Fibroblast of skin of left biceps (primary cell): ENCODE measurements at places on chromosomes 12 and 14.

DNA sequence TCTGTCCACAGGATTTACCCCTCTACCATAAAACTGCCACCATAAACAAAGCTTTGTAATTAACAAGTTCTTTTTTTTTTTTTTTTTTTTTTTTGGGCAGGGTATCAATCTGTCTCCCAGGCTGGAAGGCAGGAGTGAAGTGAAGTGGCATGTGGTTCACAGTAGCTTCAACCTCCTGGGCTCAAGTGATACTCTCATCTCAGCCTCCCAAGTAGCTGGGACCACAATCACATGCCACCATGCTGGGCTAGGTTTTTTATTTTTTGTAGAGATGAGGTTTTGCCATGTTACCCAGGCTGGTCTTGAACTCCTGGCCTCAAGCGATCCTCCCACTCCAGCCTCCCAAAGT is 61.1 kb upstream of the NUDT4 start:
- no peak for DNase-seq

- no peak for DNase-seq
Measured at GRCh38 chr12:120342175-120343038, 14.8 kb upstream of the PLA2G1B start.

GRCh38 chr12:47704719-47705118 is 1.1 kb downstream of the RPAP3 start:
- no peak for DNase-seq

GRCh38 chr12:105351523-105351922 is 21.0 kb downstream of the C12orf75 start:
- DNase-seq = no peak

DNA sequence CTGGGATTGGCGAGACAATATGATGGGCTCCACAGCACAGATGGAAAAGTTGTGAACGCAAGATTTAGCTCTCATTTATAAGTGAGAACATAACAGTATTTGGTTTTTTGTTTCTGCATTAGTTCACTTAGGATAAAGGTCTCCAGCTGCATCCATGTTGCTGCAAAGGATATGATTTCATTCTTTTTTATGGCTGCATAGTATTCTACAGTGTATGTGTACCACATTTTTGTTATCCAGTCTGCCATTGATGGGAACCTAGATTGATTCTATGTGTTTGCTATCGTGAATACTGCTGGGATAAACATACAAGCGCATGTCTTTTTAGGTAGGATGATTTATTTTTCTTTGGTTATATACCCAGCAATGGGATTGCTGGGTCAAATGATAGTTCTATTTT is 23.6 kb downstream of the TBK1 start:
- no peak for DNase-seq

- no peak for DNase-seq
Measured at GRCh38 chr14:39469094-39469710, 37.0 kb upstream of the FBXO33 start.

DNA sequence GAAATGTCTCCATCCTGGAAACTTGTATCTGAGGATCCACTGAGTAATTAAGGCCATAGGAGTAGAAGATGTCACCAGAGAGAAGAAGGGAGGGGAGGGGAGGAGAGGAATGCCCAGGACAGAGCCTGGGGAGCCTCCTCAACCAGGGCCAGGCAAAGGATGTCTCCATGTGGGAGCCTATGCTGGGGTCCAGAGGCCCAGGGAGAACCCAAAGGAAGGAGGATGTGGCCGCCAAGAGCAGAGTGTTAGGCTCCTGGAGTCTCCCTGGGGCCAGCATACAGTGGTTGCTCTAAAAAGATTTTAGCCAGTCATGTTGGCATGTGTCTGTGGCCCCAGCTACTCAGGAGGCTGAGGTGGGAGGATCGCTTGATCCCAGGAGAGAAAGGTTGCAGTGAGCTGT is 92.6 kb downstream of the DICER1 start:
- no peak for DNase-seq

- DNase-seq = no peak
Measured at GRCh38 chr12:39144613-39145061, 239.2 kb upstream of the CPNE8 start.

- DNase-seq = no peak
Measured at GRCh38 chr14:69260861-69261564, 1.1 kb downstream of the GALNT16 start.

DNA sequence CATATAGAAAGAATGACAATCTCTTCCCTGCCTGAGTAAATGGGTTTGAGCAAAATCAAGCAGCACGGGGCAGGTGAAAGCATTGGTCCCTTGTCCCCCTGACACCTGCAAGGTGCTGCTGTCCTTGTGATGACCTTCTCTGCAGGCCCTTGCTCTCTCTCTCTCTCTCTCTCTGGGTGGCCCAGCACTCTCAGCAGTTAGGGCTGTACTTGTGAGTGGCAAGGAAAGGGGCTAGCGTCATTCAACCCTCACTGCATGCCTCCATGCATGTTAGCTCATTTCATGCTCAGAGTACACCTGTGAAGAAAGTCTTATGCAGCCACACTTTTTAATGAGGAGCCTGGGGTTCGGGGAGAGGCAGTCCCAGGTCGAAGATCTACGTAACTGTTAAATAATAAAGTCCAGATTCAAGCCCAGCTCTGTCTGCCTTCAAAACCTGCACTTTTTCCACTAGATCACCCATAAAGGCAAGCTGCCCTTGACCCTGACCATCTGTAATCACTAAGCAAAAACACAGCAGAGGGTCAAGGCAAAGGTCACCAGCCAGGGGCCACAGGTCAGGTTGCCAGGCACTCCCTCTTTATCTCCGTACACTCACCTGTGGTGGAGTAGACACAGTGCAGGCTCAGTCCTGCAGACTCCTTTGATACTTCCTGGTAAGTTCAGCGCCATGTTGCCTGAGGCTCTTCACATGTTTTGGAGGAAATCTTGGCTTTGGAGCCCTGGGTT is 44.9 kb upstream of the CLMN start:
- DNase-seq = no peak

DNA sequence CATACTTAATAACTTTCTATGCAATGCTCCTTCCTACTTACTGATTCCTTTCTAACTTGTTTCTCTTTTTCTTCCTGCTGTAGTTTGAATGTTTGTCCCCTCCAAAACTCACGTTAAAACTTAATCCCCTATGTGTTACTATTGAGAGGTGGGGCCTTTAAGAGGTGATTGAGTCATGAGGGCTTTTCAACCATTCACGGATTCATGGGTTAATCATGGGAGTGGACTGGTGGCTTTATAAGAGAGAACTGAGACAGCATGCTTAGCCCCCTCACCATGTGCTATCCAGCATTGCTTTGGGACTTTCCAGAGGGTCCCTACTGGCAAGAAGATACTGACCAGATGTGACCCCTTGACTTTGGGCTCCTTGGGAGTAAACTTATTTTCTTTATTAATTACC is 66.0 kb upstream of the TRIM9 start:
- DNase-seq = no peak

DNA sequence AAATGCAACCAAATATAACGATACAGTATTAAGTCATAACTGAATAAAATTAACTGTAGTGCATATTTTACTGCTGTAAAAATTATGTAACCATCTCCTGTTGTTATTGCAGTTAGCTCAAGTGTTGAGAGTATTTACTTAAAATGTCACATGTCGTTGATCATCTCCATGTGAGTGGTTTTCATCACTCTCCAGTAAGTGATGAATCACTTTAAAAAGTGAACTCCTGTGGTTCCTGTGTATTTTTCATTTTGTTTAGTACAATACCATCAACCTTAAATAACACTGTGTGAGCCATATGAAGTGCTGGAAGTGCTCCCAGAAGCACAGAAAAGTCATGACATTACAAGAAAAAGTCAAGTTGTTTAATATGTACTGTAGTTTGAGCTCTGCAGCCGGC is 104.7 kb upstream of the SLCO1B1 start:
- DNase-seq = no peak

GRCh38 chr14:69242311-69243224 is 17.4 kb upstream of the GALNT16 start:
- peak; percentile 36 for DNase-seq

GRCh38 chr12:4526923-4527546 is 11.7 kb upstream of the RAD51AP1 start:
- no peak for DNase-seq

- no peak for DNase-seq
Measured at GRCh38 chr14:21103411-21103709, 2.5 kb downstream of the TMEM253 start.

- peak; percentile 60 for DNase-seq
Measured at GRCh38 chr14:22630486-22630885, 13.7 kb downstream of the OR6J1 start.

DNA sequence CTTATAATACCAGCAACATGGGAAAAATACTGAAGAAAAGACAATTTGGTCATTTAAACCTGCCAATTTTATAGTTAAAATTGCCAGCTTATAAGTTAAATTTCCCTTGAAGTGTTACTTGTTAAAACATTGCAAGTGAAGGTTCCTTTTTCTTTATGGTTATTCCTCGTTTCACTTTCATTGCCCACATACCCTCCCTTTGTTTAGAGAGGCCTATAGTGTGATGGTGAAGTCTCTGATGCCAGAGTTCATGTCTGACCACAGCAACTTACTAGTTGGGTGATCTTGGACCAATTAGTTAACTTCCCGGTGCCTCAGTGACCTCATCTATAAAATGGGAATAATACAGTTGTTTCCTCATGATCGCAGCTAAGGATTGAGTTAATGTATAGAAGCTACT is 173.5 kb downstream of the ANO6 start:
- no peak for DNase-seq

GRCh38 chr14:36021030-36021422 is 155.5 kb downstream of the PTCSC3 start:
- DNase-seq = no peak

GRCh38 chr12:58803908-58804307 is 116.4 kb downstream of the LRIG3 start:
- peak; percentile 74 for DNase-seq

- DNase-seq = no peak
Measured at GRCh38 chr12:121788176-121788818, 5.2 kb downstream of the RHOF start.

GRCh38 chr12:24839268-24839791 is 109.6 kb downstream of the BCAT1 start:
- DNase-seq = no peak

DNA sequence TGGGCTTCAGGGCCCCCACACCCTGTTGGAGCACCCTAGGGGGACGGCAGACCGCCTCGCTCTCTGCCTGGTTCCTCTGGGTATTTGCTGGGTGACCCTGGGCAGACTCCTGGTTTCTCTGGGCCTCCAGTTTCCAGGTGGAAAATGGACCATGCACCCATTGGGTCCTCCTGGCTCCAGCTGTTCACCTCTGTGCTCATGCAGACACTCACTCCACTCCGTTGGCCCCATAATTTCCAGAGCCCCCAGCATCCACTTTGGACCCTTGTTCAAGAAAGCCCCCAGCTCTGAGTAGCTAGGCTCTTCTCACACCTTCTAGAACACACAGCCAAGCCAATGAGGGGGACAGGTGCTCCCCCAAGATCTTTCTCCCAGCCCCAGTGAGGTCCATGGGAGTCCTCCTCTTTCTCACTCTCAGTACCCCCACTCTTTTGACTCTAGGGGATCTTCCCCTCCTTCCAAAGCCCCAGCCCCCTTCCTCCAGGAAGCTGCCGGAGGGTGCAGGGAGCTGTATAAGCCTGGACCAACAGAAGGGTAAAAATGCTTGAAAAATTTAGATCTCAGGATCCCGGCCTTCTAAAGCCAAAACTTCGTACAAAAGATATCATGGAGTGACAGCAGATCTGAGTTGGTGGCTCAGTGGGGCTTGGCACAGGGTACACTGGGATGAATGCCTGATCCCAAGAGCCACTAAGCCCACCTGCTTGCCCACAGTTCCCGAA is 174.8 kb upstream of the RTL1 start:
- DNase-seq = no peak

DNA sequence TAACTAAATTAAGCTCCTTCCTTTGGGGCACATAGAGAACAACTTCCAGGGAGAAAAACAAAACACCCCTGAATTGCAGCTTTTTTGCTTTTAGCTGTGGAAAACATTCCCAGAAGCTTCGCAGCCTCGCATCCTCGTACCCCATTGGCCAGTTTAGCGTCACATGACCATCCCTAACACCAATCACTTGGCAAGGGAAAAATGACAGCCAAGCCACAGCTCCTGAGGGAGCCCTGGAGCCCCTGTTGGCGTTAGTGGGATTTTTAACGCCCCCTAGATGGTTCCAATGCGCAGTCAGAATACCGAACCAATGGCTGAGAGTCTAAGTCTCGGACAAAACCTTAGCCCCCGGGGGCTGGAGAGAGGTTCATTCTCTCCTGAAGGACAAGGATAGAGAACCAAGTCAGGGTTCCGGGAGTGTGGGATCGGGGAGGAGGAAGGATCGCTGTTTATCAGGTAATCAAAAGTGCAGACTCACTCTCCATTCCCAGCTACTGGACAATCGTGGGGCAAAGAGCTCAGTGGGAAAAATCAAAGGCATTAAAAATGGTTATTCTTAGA is 135.6 kb upstream of the HIF1A start:
- no peak for DNase-seq

DNA sequence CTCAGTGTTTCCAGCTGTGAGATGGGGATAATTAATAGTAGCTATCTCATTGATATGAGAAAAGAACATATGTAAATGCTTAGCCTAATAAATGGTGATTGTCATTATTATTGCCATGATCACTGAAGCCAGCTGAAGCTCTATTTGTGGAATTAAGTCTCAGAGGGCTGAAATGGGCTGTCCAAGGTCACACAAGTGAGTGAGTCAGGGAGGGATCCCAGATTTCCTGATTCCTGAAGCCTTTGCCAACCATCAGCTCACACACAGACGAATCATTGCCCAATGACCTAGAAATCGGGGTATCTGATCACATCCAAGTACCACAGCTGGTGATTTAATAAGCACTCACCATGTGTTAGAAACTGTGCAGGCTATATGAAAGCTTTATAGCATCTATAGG is 21.6 kb upstream of the TMEM229B start:
- DNase-seq = no peak

DNA sequence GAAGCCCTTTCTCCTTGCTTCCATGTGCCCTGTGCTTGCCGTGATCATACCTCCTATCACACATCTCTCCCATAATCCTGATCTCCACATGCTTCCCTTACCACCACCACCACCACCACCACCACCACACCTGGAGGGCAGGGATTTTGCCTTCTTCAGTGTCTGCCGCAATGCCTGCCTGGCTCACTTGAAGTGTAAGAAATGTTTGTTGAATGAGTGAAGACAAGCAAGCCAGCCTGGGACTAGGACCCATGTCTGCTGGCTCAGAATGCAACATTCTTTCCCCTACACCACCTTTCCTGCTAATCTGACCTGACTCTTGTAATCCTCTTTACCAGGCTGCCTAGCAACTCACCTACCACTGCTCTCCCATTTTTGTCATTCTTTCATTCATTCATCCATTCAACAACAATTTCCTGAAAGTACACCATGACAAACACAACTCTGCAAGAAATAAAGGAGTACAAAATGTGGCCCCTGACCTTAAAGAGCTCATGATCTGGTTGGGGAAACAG is 3.5 kb upstream of the NID2 start:
- DNase-seq = no peak

GRCh38 chr12:998020-998874 is 7.2 kb downstream of the ERC1 start:
- DNase-seq = no peak

DNA sequence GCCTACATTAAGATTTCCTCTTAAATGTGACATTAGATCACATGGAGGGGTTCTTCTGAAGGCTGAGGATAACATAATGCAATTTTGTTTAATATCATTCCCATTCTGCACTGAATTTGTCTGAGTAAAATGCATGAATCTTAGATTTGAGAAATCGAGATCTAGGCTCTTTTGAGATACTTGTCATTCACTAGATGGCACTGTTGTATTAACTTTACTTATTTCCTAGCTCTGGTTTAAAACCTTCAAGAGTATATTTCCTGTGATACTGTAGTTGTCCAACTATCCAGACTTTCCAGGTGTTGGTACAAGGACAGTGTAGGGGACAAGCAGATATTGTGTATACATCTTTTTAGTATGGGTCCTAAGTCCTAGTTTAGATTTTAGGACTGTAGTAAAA is 91.7 kb upstream of the SEL1L start:
- DNase-seq = no peak
